ENCODE measurements at places on chromosomes 1 and 21.

DNA sequence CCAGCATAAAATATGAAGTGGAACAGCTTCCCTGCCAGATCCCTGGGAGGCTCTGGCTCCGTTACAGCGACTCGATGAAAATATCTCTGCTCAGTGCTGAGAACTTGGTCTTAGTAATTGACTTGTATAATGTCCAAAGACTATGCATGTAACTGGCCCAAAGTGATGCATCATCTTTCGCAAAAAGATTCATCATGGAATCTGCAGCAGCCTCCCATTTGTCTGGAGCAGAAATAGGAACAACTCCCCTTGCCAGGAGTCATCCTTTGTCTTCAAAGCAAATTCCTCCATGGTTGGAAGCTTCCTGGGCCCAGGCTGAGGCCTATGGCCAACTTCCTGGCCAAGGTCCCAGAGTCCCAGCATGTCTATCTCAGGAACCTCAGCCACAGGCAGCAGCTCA, 16.9 kb upstream of the SLC6A17 start:
- no peak for DNase-seq

DNA sequence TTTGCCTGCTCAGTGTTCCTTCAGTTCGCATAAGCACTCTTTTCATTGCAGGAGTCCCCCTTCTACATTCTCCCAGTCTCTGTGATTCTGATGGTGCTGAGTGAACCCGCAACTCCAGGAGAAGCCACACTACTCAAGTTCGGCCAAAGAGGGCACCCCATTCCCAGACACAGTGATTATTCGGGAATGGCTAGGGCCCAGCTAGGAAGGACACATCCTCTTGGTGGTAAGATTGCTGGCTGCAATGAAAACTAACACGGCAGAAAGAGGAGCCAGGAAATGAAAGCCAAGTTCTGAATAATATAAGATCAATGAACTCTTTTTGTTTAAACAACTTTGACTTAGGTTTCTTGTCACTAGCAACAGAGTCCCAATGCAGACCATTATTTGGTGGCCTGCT, 14.9 kb downstream of the CREG1 start:
- DNase-seq = no peak

DNA sequence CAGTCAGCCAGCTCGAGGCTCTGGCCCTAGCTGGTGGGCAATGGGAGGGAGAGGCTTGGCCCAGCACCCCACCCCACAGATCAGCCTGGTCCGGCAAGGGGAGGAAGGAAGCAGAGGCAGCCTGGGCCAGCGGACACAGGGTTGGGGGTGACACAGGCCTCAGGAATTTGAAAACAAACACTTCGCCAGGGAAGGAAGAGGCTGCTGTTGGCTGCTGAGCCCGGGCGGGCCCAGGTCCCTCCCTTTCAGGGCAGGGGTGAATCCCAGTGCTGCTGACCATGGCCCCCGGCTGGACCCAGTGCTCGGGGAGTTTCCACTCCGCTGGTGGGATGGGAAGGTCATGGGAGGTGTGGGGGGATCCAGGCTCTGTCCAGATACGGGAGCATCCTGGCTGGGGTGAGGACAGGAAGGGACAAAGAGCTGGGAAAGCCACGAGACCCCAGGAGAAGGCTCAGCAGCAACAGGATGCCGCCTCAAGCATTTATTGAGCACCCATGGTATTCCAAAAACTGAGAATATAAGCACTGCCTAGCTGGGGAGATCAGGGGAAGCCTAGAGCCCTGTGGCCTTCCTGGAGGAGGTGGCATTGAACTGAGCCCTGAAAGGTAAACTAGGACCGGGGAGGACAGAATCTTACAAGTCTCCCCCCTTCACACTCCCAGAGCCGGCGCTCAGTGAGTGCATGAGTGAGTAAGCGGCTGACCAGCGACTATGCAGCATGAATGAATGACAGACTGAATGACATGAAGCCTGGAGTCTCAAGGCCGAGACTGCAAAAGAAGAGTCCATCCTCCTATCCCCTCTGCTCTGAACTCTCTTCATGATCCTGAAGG, 26.2 kb upstream of the EPHA2 start:
- no peak for DNase-seq

DNA sequence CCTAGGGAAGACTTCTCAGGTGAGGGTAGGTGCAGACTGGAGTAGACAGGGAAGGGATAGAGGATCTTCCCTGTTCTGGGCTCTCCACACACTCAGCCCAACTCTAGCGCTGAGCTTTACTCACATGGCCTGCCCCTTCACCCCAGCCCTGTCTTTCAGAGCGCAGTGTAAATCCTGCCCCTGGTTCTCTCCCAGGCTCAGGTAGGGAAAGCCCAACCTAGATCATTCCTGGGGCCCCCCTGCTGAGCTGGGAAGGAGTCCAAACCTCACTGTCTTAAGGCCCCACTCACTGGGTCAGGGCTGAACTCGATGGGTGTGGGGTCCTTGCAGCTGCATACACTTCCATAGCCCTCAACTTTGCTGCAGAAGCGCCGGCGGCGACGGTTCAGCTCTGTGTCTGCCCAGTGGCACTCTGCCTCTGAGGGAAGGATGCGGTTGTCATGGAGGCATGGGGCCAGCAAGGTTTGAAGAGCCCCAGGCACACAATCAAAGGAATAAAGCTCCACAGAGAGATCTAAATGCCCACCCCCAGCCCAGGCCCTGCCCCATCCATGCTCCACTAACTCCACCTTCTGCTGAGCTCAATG, 4.2 kb downstream of the POMGNT1 start:
- no peak for DNase-seq

DNA sequence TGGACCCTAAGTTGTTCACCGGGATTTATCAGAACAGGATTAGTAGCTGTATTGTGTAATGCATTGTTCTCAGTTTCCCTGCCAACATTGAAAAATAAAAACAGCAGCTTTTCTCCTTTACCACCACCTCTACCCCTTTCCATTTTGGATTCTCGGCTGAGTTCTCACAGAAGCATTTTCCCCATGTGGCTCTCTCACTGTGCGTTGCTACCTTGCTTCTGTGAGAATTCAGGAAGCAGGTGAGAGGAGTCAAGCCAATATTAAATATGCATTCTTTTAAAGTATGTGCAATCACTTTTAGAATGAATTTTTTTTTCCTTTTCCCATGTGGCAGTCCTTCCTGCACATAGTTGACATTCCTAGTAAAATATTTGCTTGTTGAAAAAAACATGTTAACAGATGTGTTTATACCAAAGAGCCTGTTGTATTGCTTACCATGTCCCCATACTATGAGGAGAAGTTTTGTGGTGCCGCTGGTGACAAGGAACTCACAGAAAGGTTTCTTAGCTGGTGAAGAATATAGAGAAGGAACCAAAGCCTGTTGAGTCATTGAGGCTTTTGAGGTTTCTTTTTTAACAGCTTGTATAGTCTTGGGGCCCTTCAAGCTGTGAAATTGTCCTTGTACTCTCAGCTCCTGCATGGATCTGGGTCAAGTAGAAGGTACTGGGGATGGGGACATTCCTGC, 3.9 kb upstream of the OLFML3 start:
- no peak for DNase-seq

GRCh38 chr1:28853093-28853742, 41.2 kb downstream of the OPRD1 start:
- no peak for DNase-seq
